Stimulated activated naive CD4-positive, alpha-beta T cell (primary cell): ENCODE measurements at places on chromosomes 3 and 15.

- no peak for DNase-seq
Measured at GRCh38 chr3:105772635-105773034, 96.2 kb downstream of the CBLB start.

- DNase-seq: no peak
Measured at GRCh38 chr15:78177447-78177873, 28.3 kb downstream of the IDH3A start.

DNA sequence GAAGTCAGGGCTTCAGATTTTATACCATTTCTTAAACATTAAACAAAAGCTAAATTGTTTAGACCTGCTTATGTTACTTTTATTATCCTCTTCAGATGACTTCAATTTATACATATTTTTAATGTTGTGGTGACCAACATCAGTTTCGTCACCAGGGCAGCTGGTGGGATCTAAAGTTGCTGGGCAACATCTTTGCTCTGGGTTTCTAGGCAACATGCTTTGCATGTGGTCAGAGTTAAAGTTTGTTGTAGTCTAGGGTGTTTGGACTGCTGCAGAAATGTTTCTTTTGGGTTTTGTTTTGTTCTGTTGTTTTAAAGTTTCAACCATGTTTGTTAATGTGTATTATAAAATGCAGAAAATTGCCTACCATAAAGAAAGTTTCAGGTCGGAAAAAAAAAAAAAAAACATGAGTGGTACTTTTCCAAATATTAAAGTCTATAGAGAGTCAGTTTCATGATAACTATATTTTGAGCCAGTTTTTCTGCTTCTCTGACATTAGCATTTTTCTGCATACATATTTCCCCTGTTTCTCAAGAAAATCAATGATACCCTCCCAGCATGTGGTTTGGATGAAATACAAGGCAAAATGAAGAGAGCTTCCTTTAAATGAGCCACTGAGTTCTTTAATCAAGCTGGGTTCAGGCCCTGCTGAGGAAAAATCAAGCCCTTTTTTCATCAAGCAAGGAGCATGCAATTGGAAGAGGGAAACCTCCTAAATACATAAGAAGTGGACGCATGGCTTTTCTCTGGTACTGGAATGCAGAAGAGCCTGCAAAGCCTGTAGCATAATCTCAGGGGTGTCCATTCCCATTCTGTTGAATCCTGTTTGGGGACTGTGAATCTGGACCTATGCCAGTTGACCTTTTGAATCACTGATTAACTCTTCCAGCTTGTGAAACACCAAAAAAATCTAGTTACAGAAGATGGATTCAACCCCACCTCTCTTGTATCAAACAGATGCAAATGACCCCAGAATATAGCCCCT is 35.0 kb upstream of the VGLL3 start:
- DNase-seq: no peak

- no peak for DNase-seq
Measured at GRCh38 chr3:52982839-52983238, 63.0 kb downstream of the SFMBT1 start.

GRCh38 chr3:75327453-75327852 is 336.7 kb upstream of the FRG2C start:
- no peak for DNase-seq

GRCh38 chr3:138724443-138724842 is 110.3 kb downstream of the PIK3CB start:
- DNase-seq: no peak

DNA sequence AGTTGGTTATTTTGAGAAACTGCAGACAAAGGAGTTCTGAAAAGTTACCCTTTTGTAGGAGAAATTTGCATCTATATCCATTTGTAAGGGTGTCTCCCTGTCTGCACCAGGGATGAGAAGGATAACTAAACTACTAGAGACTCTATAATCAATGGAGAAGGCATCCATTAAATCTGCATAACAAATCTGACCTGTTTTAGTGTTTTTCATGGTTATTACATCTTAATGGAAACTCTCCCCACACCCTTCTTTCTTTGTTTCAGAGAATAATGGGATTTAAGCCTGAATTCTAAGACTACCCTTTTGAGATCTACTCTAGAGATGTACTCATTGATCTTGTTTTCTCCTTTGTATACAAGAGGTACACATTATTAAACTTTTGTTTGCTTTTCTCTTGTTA is 82.0 kb upstream of the DAZL start:
- DNase-seq: no peak

- DNase-seq: no peak
Measured at GRCh38 chr15:101549647-101550046, 60.1 kb upstream of the PCSK6 start.
